Stomach (tissue), 19 donors: ENCODE measurements at places on chromosomes 16 and 17. TPM values are rescaled to one million over a fixed set of nuclear protein-coding genes. Genes with fewer than 3 reads are reported as not detected.

CFAP97D1 gene
- not detected for total RNA-seq

CYBA gene
- 21.0 TPM for total RNA-seq

IL17C gene
- not detected for total RNA-seq

DLX3 gene
- not detected for total RNA-seq

RSKR gene
- total RNA-seq: 9.3 TPM

G6PC1 gene
- not detected for total RNA-seq

NAE1 gene
- 72.1 TPM for total RNA-seq

ZKSCAN2 gene
- 3.6 TPM for total RNA-seq

- no peaks in the 10 kb centered on the region for H3K36me3 ChIP-seq
- no peak for DNase-seq
- H3K4me1 ChIP-seq: peaks cover 32% of the 10 kb centered on the region
- peak overlapping the region; percentile 28 for H3K27ac ChIP-seq
- H3K27me3 ChIP-seq: no peaks in the 10 kb centered on the region
- no peak overlapping the region for H3K4me3 ChIP-seq
Measured at GRCh38 chr16:85162478-85163277, 50.4 kb upstream of the CIBAR2 start.

DNA sequence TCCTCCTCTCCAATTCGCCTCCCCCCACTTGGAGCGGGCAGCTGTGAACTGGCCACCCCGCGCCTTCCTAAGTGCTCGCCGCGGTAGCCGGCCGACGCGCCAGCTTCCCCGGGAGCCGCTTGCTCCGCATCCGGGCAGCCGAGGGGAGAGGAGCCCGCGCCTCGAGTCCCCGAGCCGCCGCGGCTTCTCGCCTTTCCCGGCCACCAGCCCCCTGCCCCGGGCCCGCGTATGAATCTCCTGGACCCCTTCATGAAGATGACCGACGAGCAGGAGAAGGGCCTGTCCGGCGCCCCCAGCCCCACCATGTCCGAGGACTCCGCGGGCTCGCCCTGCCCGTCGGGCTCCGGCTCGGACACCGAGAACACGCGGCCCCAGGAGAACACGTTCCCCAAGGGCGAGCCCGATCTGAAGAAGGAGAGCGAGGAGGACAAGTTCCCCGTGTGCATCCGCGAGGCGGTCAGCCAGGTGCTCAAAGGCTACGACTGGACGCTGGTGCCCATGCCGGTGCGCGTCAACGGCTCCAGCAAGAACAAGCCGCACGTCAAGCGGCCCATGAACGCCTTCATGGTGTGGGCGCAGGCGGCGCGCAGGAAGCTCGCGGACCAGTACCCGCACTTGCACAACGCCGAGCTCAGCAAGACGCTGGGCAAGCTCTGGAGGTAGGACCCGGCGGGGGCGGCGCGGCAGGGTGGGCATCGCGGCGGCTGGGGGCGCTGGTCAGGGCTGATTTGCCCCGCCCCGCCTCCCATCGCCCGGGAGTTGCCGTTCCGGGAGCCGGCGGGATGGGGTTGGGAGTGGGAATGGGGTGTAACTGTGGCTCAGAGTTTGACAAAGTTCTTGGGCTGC is 567 bp downstream of the SOX9 start:
- peak; percentile 50 for DNase-seq
- H3K36me3 ChIP-seq: no peaks in the 10 kb centered on the region
- H3K4me1 ChIP-seq: peaks cover 68% of the 10 kb centered on the region
- H3K4me3 ChIP-seq: peak overlapping the region; percentile 70
- H3K27me3 ChIP-seq: peaks cover 12% of the 10 kb centered on the region

DNA sequence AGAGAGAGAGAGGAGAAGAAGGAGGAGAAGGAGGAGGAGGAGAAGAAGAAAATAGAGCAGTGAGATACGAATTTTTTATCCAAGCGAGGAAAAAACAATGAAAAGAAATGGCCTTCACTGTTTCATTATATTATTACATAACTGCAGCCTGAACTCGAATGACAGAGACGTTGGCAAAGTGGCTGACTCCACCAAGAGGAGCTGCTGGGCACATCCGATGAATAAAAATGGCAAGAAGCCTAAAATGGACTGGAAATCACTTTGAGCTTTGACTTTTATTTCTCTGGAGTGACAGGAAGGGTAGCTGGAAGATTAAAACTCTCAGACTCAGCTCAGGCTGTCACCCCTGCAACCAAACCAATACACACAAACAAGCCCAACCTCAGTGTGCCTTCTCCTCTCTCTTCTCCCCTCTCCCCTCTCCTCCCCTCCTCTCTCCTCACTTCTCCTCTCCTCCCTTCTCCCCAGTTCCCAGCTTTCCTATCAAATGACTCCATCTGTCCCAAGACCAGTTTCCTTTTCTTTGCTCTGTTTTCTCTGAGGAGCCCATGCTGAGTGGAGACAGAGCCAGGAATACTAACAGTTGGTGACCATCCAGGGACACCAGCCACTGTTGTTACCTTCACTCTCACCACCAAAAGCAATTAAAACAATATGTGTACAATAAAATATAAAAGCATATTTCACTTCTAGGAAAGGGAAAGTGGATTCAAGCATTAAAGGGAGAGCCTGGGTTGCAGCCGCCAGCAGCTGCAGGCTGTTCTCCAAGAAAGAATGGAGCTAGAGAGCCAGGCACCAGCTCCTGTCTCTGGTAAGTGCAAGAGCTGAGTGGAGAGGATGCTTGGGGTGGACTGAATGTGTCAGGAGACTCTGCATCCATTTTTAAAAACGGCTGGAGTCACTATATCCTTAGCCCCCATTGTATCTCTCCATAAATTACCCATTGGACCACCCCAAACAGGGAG is 51.2 kb downstream of the SOX9 start:
- H3K36me3 ChIP-seq: no peaks in the 10 kb centered on the region
- DNase-seq: no peak
- H3K27me3 ChIP-seq: peaks cover 5% of the 10 kb centered on the region
- H3K4me1 ChIP-seq: peaks cover 16% of the 10 kb centered on the region

- no peak overlapping the region for H3K4me3 ChIP-seq
- no peaks in the 10 kb centered on the region for H3K36me3 ChIP-seq
- H3K27ac ChIP-seq: no peak overlapping the region
Measured at GRCh38 chr17:77131904-77132303, 8.9 kb upstream of the SEC14L1 start.

DNA sequence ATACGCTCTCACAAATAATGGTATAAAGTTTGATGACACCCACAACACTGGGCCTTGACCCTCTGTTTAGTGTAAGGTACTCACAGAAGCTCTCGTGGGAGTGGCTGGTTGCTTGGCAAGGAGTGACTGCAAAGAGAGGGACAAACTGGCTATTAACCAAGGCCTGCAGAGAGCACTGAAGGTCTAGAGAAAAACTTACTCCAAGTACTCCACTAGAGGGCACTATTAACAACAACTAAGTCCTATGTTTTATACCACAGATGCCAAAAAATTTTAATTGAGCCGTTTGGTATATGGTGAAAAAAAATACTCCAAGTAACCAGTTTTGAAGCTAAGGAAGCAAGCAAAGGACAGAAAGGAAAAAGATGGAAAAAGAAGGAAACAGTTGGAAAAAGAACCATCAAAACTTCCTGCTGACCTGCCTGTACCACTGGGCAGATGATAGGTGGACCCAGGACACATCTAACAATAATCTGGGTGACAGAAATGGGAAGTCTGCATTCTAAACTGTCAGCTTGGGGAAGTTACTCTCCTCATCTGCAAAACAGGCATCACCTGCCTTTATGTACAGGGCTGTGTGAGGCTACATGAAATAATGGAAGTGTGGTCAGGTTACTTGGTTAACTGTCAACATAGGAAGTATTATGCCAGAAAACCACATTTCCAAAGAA is 23.2 kb downstream of the DYNC1LI2 start:
- H3K27ac ChIP-seq: no peak overlapping the region
- H3K27me3 ChIP-seq: no peaks in the 10 kb centered on the region
- H3K4me1 ChIP-seq: peaks cover 19% of the 10 kb centered on the region

GRCh38 chr16:81499576-81500380 is 55.2 kb downstream of the CMIP start:
- no peak for DNase-seq
- H3K27ac ChIP-seq: no peak overlapping the region
- H3K4me1 ChIP-seq: peaks cover 37% of the 10 kb centered on the region
- no peaks in the 10 kb centered on the region for H3K27me3 ChIP-seq
- H3K36me3 ChIP-seq: no peaks in the 10 kb centered on the region

DNA sequence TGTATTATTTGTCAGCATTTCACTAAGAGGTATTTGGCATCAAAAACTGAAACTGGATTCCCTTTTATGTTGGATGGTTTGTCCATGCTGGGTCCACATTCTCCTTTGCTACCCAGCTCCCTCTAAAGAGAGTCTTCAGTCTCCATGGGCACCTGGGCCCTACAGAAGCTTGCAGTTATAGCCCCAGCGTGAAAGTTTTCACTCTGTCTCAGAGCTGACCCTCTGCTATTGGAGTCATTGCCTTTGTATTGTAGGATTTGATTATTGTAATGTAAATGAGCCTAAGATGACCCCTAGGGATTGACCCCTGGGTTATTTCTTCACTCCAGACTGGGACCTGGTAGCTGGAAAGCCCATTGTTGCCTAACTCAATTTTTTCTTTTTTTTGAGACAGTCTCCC is 1026.5 kb upstream of the EEF2KMT start:
- no peak overlapping the region for H3K4me3 ChIP-seq
- no peaks in the 10 kb centered on the region for H3K36me3 ChIP-seq
